Hematopoietic multipotent progenitor cell (in vitro differentiated cells): ENCODE measurements at places on chromosomes 2 and 18. TPM values are rescaled to one million over a fixed set of nuclear protein-coding genes. Genes with fewer than 3 reads are reported as not detected.

CYBRD1 gene
- total RNA-seq: 39.6 TPM

RSAD2 gene
- 17.2 TPM for total RNA-seq

ZNF521 gene
- total RNA-seq: 169 TPM

RESP18 gene
- total RNA-seq: not detected

MZT2B gene
- 247 TPM for total RNA-seq

MAP3K19 gene
- total RNA-seq: under 0.01 TPM

PSTPIP2 gene
- 18.3 TPM for total RNA-seq

UGT1A5 gene
- not detected for total RNA-seq

IL36B gene
- not detected for total RNA-seq

COL4A3 gene
- under 0.01 TPM for total RNA-seq

MCM6 gene
- total RNA-seq: 24.0 TPM
